Large intestine (tissue), 12 donors: ENCODE measurements at places on chromosomes 11 and 22.
A peak's percentile ranks its signal among the peaks of the same experiment; 100 is the strongest.

DNA sequence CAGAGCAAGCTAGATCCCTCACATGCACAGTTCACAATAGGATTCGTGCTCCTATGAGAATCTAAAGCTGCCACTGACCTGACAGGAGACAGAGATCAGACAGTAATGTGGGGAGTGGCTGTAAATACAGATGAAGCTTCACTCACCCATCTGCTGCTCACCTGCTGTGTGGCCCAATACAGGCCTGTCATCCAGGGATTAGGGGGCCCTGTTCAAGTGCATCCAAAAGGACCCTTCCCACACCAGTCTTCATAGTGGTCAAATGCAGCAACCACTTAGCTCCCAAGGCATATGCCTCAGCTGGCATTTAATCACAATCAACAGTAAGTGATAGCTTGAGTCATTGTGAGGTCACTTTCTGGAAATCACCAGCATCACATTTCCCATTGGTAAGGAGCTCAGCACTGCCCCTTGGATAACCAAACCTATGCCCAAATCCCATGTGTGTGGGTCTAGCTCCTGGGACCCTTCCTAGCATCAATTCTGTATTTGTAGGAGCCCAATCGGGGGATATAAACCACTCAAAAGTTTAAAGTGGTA lies 65.6 kb downstream of the OR4C45 start:
- no peak for DNase-seq

- DNase-seq: no peak
These were observed 98.0 kb downstream of the SLC36A4 start for GRCh38 chr11:93099806-93100205.

DNA sequence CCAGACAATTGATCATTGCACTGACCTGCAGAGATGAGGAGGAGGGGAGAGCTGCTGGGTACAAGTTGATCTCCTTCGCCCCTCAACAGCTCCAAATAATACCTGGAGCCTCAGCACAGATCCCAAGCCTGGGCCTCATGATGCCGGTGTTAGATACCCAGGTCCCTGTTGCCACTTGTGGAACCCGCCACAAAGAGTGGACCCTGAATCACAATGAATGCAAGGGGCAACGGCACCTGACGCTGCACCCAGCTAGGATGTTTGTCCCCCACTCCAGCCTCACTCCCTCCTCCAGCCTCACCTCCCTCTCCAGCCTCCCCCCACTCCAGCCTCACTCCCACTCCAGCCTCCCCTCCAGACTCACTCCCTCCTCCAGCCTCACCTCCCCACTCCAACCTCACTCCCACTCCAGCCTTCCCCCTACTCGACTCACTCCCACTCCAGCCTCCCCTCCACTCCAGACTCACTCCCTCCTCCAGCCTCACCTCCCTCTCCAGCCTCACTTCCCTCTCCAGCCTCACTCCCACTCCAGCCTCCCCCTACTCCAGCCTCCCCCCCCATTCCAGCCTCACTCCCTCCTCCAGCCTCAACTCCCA lies 879.0 kb downstream of the BRD1 start:
- no peak for DNase-seq

- no peak for DNase-seq
These were observed 25.2 kb upstream of the MTCH2 start for GRCh38 chr11:47667555-47667954.

DNA sequence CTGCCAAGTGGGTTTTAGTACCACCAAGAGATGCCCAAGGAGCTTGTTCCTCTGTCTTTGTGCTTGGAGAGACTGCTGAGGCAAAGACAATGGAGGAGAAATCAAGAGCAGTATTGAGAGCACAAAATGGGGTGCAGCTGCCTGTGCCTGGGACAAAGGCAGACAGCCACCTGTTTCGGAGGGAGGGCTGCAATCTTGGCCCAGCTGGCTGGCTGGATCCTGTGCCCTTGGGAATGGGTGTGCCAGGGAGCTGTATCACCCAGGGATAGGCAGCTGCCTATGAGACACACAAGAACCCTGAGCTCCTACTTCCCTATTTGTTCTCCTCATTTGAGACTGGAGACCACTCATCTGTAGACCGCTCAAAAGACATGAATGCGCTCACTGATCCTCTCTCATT lies 23.3 kb upstream of the CHRM4 start:
- DNase-seq: no peak

DNA sequence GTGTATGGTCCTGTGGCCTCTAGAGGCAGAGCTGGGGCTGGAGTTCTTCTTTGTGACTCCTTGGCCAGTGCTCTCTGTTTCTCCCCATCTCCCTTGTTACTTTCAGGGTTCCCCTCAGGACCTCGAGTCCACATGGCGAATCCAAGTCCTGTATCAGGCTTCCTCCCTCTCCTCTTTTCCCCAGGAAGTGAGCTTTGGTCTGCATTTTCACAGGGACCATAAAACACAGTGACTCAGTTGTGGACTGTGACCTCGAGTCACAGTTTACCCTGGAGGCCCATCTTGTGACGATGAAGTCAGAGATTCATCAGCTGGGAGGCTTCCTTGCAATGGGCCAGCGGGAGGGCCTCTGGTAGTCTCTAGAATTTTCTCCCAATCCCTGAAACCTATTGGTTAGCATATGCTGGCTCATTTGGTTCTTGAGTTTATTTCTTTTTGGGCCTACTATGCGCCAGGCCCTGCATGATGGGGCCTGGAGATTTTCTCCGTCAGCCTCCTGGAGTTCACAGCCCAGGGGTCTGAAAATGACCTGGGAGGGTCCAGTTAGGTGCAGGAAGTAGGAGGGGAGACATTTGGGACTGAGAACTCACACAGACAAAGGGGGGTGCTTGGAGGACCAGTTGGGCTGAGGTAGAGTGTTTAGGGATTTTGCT lies 100.8 kb downstream of the KIAA1671 start:
- peak; percentile 95 for DNase-seq

DNA sequence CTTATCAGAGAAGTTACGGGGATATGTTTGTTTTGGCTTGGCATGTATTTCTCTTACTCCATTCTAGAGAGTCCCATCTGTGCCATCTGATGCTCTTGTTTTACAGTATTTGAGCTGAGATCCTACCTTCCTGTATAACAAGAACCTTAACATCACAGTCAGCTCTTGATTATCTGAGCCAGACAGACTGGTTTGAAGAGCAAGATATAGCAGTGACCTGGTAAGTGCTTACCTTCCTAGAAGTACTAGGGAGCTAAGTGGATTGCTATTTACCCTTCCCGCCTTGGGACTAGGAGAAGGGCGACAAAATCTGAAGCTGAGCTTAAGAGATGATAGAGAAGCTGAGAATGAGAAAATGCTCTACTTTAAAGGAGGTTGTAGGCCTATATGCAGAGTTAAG lies 235.3 kb downstream of the CSNK2A3 start:
- DNase-seq: no peak

GRCh38 chr11:70555078-70555477 lies 156.7 kb downstream of the CTTN start:
- no peak for DNase-seq

- no peak for DNase-seq
These were observed 5.6 kb upstream of the KCTD17 start for GRCh38 chr22:37045958-37046357.

- no peak for DNase-seq
These were observed 449.6 kb upstream of the B3GAT1 start for GRCh38 chr11:134861490-134862104.

GRCh38 chr11:119262668-119263351 lies 54.1 kb downstream of the MCAM start:
- no peak for DNase-seq

DNA sequence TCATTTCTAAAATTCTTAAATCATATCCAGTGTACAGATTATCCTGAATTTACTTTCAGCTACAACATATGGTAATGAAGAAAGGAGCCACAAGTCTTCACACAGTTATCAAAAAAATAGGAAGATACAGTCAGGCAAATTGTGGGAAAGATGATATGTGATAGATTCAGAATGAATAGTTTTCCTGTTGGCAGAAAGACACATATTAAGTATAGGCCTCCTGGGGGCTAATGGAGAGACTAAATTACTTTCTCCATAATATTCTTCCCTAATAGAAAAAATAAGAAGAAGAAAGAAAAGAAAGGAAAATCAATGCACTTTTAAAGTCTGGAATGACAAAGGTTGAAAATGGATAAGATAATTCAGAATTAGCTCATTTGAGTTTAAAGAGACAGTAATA lies 2073.5 kb downstream of the LRRC4C start:
- no peak for DNase-seq

- no peak for DNase-seq
These were observed 569.0 kb upstream of the B3GAT1 start for GRCh38 chr11:134980819-134981710.

DNA sequence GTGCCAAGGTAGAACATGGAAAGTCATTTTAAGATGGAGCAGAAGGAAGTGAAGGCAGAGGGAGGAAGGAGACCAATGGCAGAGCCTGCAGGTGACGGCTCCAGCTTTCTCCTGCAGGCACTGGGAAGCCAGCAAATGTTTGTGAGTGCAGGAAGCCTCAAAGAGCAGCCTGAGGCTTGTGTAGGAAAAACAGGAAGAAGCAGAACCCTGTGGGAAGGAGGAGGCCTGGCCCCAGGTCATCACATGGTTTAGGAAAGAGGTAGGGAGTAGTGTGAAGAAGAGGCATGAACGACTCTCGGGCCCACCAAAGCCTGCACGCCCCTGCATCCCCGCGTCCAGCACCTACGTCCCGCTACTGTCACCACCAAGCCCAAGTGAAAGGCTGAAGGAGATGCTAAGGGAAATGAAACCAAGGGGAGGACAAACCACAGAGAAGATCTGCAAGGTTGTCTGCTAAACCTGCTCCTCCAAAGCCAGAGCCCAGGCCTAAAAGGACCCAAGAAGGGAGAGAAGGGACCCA lies 151.5 kb downstream of the CHST1 start:
- no peak for DNase-seq

- DNase-seq: no peak
These were observed 18.1 kb upstream of the MYH9 start for GRCh38 chr22:36405671-36406538.

GRCh38 chr22:17931400-17931825 lies 92.9 kb downstream of the MICAL3 start:
- DNase-seq: no peak

DNA sequence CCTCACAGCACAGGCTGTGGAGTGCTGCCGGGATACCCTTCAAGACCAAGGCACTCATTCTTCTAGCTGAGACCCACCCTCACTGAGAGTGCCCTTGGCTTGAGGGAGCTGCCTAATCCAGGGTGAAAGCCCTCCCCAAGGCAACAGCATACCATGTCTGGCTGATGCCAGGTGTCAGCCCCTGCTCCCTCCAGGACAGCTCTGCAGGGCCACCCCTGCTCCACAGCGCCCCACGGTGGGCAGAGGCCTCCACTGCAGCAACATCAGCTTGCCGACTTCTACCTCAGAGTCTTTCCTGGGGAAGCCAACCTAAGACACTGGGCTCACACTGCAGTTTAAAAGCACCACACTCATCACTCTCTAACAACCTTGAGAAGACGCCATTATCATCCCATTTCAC lies 29.0 kb downstream of the TTLL1 start:
- DNase-seq: no peak

DNA sequence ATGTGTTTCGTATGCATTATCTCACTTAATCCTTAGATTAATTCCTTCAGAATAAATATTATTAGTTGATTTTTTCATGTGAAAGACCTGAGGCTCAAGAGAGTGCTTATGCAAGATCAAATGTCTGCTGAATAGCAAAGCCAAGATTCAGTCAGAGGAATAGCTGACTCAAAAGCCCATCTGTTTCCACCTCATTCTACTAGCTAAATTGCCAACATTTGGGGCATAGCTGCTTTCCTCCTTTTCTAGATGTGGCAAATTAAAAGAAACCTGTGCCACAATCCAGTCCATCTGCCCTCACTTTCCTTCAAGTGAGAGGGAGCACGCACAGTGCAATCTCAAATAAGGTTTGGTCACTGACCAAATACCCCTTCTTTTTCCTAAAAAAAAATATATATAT lies 121.1 kb downstream of the PAX6 start:
- DNase-seq: no peak

DNA sequence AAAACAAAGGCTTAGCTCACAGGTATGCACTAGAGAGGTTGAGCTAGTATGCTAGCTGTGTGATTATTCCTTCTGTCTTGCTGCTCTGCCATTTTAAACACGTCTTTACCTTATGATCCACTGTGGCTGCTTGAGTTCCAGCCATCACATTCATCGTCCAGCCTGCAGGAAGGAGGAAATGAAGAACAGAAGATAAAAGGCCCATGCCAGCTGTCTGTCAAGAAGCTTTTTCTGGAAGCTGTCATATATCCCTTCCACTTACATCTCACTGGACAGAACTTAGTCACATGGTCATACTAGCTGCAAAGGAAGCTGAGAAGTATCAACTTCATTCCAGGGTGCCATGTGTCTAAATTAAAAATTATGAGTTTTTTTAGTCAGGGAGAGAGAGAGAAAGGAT lies 9.5 kb downstream of the PRDX5 start:
- no peak for DNase-seq

DNA sequence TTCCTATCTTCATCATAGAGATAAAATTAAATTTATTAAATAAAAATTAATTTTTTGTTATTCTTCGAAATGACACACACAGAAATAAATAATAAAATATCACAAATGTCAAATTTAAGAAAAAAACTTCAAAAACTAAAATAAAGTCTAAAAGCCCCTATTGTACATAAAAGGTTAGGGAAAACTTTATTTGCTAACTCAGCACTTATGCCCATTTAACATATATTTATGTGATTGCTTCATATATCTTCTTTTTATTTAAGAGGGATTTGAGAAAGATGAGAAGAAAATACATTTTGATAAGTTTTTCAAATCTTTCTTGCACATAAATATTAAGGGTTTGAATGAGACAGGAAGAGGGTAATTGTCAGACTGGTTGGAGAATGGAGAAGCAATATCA lies 2350.4 kb upstream of the RAG2 start:
- DNase-seq: no peak
